ENCODE measurements at places on chromosomes 16 and 17.

GRCh38 chr16:9364721-9365369 is 273.4 kb downstream of the HAPSTR1 start:
- no peak for DNase-seq

DNA sequence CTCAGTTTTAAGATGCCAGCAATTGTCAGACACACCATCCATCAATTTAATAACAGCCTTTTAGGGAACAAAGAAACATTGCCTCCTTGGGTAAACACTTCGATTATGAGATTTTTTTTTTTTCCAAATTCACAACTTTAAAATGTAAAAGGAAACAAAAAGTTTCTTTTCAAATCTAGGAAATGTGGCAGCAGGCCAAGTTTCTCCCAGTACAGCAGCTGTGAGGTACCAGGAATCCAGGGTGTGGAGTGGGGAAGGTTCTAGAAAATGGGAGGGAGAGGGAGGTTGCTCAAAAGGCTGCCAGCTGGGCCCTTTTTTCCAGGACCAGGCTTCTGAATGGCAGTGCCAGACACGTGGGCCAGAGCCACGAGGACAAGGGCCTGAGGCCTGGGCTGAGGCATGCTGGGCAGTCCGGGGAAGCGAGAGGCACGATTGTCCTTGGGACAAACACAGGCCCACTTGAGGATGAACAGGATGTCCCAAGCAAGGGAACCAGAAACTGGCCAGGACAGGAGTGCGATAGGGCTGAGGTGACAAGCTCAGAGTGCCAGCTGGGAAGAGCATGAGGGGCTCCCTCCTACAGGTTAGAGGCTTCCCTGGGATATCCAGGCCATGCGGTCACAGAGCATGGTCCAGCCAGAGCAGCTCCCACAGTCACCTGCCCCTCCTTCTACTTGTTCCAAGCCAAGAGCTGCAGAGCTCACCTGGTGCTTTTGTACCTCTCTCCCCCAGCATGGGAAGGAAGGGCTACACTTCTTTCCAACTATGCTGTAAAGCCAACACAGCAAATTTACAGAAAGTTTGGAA is 215.1 kb downstream of the KATNIP start:
- DNase-seq, result peak; percentile 60

DNA sequence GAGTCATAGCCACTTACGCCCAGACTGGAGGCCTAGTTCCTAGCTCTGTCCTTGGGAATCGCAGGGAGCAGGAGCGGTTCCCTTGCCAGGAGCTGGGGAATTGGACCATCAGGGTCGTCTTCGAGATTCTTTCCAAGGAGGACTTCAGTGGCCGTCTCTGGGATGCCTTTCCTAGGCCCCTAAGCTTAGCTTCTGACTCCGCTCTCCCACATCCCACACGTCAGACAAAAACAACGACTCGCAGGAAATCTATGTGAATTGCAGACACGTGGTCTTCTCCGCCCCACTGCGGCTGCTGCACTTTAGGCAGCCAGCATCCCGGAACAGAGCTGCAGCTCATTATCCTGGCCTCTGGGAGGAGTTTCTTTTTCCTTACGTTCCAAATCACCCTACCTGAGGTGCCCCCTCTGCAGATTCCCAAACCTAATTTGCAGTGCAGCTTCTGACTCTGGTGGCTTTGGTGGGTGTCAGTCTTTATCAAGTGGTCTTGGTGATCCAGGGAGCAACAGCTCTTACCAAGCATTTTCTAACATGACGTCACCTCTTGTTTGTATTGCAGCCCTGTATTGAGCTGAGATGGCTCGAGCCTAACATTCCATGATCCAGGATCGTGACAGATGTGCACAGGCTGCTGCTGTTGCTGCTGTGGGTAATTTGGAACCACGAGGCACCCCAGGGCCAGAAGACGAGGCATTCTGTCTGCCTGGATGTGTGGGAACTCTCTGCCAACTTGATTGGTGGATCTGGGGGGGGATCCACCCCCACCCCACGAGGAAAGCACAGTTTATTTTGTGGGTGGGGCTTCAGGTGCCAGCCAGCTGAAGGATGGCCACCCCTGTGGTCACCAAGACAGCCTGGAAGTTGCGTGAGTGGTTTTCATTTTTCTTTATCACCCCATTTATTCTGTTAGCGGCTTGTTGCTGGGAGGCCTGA is 1.1 kb downstream of the KATNB1 start:
- DNase-seq, result peak; percentile 35

DNA sequence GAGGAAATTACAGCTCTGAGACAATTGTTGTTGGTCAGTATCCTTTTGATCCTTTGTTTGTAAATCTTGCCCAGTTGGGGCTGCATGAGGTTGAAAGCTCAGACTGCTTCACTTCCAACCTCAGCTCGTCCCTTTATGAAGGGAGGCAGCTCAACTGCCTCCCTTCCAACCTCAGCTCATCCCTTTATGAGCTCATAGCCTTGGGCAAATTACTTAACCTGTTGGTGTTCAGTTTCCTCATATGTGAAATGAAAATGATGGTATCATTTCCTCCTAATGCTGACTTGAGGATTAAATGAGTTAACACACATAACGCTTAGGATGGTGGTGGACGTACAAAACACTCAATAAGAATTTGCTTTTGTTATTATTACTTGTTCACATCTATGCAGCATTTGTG is 265.1 kb downstream of the CDH13 start:
- DNase-seq, result no peak

DNA sequence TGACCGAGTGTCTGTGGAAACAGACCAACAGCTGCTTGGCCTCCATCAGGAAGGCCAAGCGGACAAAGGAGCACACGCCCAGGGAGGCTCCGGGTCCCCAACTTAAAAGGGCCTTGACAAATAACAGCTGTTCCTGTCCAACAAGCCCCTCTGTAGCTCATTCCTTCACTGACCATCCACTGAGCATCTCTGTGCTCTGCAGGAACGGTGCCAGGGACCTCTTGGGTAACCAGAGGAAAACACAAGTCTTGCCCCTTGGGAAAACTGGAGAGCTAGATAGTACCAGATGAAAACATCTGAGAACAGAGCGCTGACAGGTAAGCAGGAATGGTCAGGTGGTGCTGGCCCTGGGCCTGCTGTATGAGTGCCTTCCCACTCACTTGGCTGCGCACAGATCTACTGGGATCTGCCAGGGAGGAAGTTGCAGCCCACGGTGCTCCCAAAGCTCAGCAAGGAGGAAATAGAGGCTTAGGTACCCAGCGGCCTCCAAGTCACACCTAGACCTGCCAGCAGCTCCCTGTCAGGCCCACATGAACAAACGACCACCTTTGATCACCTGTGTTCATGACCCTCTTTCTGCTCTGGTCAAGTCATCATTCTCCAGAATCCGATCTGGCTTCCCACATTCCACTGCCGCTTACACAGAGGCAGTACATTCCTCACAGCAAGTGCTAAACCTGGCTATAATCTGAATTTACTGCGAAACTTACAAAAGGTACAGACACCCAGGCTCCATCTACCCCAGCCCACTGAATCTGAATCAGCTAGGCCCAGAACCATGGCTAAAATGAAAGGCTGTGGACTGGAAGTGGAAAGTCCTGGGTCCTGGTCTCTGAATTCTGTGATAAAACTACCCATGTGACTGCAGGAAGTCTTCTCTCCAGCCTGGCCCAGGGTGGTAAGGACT is 12.5 kb downstream of the DCAKD start:
- DNase-seq, result peak; percentile 72

DNA sequence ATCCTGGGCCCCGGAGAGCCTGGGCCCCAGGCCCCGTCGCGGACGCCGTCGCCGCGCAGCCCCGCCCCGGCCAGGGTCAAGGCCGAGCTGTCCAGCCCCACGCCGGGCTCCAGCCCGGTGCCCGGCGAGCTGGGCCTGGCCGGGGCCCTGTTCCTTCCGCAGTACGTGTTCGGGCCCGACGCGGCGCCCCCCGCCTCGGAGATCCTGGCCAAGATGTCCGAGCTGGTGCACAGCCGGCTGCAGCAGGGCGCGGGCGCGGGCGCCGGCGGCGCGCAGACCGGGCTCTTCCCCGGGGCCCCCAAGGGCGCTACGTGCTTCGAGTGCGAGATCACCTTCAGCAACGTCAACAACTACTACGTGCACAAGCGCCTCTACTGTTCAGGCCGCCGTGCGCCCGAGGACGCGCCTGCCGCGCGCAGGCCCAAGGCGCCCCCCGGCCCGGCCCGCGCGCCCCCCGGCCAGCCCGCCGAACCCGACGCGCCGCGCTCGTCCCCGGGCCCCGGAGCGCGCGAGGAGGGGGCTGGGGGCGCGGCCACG is 36.8 kb upstream of the ZC3H18 start:
- no peak for DNase-seq

GRCh38 chr17:76131692-76132573 is 9.1 kb downstream of the FOXJ1 start:
- DNase-seq, result no peak

DNA sequence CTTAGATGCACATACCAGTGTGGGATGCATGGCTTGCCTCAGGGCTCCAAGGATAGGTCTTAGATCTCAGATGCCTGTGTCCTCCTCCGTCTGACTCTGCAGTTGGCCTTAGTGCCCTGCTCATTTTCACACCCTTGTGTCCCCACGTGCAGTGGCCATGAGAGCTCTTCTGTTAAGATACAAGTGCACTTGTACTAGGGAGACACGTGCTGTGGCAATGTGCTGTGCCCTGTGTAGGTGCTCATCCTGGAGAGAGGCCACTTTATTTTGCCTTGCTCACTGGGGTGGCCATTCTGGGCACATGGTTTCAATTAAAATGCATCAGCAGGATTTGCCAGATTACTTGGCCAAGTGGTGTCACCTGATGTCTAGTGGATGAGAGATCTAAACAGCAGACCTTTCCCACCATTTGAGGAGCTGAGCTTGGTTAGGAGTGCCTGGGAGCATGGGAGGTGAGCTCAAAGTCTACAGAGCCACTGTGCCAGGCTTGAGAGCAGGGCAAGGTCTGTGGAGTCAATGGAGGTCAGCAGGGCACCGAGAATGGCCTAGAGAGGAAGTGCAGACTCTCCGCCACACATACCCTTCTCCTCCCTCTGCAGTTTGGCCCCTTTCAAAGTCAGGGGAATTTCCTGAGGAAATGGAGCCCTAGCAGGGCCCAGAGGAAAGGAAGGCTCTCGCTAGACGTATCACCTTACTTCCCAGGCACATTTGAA is 25.2 kb upstream of the SMPD3 start:
- no peak for DNase-seq

- DNase-seq, result no peak
Observed at GRCh38 chr17:48901241-48901640, 7.0 kb upstream of the UBE2Z start.

GRCh38 chr17:2214047-2214928 is 89.3 kb downstream of the SMG6 start:
- DNase-seq, result peak; percentile 86

- DNase-seq, result peak; percentile 49
Observed at GRCh38 chr16:24635900-24636610, 93.4 kb upstream of the TNRC6A start.

DNA sequence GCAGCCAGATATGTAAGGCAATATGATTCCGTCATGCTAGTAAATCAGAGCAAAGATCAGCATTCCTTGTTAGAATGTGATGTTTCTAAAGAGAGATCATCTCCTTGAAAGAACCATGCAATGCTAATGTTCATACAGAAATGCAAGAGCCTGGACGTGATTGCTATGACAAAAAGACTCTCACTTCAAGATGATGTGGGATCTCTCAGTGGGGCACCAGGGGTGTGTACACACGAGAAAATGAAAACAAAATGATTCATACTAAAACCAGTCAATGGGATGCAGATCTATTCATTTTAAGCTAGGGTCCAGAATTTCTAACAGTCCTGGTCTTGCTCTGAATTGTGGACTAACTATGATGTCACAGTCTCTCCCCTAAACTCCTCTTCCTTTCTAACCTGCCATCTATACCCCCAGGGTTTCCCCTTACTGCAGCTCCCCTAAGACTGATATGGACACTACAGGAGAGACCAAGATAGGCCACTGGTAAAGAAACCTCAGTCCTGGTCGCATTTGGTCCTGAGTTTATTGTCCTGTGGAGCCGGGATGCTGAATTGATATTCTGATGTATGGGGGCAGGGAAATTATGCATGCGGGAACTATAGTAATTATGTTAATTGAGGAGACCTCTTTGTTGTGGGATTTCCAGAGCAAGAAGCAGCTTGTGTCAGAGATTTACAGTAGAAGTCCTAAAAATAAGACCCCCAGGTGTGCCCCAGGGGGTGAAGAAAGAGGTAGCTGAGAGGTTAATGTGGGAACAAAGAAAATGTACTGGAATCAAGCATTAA is 179.0 kb downstream of the PMP22 start:
- DNase-seq, result no peak

DNA sequence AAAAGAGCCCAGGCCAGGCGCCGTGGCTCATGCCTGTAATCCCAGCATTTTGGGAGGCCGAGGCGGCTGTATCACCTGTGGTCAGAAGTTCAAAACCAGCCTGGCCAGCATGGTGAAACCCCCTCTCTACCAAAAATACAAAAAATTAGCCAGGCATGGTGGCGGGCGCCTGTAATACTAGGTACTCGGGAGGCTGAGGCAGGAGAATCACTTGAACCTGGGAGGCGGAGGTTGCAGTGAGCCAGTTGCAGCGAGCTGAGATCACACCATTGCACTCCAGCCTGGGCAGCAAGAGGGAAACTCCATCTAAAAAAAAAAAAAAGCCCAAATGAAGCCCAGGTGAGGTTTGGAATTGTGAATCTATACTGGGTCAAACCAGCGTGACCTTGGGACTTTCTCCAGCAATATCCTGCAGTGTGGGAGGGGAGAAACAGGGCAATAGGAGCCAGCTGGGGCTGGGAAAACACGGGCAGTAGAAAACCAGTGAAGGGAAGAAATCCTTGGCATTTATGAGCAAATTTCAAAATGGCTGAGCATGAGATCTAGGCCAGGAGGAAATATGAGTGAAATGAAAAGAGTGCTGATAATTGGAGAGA is 8.2 kb upstream of the DHX8 start:
- no peak for DNase-seq
